ENCODE measurements at places on chromosomes 2 and 18.

- no peak for DNase-seq
Observed at GRCh38 chr2:23565814-23566213, 180.8 kb downstream of the KLHL29 start.

GRCh38 chr2:222950638-222951285 is 89.9 kb downstream of the ACSL3 start:
- DNase-seq = no peak

DNA sequence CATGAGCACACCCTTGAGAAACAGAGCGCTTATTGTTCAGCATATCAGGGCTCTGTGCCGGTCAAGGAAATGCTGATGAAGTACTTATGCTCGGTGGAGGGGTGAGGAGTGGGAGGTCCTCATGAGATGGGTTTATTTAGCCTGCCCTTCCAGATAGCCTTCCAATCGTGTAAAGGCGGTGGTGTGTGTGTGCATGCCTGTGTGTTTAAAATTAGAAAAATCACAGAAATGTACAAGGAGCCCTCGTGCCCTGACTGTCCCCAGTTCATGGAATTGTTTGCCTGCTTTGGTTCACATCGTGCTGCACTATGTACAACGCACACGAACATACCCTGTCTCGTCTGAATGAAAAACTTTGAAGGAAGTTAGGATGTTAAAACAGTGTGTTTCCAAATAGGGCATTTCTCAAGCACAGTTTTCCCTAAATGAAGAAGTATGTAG is 158.6 kb downstream of the AQP4 start:
- DNase-seq = no peak

GRCh38 chr2:1162768-1163584 is 212.3 kb downstream of the SNTG2 start:
- no peak for DNase-seq

- no peak for DNase-seq
Observed at GRCh38 chr2:161994761-161995520, 79.1 kb downstream of the DPP4 start.

DNA sequence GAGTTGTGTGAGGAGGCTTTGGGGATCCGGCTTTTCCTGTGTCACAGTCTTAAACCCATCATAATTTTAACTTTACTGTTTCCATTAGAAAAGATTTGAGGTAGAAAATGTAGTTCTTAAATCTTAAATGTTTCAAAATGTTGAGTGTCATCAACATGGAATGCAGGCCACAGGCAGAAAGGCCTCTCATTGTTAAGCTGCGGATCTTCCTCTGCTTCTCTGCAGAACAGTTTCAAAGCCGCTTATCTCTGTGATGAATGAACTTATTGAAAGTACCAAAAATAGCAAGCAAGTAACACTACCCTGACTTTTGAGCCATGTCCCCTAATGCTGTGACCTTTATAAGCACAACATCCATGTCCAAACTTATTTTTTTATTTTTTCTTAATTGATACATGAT is 1645.8 kb downstream of the DPP10 start:
- no peak for DNase-seq

GRCh38 chr2:132581991-132582738 is 87.8 kb downstream of the LYPD1 start:
- DNase-seq = peak; percentile 78

Data from NCI-H748 treated with DMSO at 0.1 percent for 48 hours (cell line).